ENCODE measurements at places on chromosomes 11 and 22.
A peak's percentile ranks its signal among the peaks of the same experiment; 100 is the strongest.

- ATAC-seq: peak; percentile 89
Measured at GRCh38 chr22:39820256-39820655, 73.3 kb downstream of the ENTHD1 start.

- ATAC-seq: no peak
Measured at GRCh38 chr11:76648061-76648460, 22.5 kb downstream of the LRRC32 start.

DNA sequence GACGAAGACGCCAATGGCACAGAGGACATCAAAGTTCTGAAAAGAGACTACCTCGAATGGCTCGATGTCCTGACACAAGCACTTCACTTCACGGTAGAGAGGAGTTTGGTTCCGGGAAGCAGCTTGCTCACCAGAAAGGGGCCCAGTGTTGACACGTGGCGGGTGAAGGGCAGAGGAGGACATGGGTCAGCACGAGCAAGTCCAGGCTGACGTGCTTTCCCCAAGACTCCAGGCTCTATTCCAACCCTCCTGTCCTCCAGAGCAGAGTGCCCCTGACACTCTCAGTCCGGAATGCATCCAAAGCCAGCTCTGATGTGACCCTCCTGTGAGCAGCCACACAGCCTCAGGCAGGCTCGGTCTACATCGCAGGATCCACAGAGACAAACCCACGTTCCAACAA is 77.5 kb upstream of the BID start:
- no peak for ATAC-seq

DNA sequence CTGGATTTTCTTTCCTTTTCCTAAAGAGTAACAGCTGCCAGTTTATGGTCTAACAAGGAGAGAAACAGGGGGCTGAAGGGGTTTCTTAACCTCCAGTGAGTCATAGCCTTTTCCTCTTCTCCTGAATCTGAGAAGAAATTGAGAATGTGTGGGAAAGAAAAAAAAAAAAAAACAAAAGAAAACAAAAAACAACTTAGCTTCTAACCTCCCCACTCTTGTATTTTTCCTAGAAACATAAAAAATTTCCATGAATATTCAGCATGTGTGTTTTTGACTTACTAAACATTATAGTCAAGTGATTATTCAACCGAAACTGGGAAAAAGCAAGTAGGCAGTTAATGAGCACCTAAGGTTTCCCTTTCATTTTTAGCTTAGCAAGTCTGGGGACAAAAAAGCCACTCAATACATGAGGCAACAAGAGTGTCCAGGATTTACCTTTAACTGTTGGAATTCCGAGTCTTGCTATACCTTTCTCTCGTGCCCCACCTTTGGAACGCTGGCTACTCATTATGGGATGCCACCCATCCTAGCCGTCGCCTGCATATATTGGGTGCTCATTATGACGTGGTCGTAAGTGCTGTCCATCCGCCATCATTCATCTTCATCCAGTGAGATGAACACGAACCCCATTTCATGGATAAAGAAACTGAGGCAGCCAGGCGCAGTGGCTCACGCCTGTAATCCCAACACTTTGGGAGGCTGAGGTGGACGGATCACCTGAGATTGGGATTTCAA is 2.4 kb downstream of the ASPHD2 start:
- no peak for ATAC-seq

- no peak for ATAC-seq
Measured at GRCh38 chr11:105232021-105232420, 92.5 kb upstream of the CARD18 start.

- ATAC-seq: no peak
Measured at GRCh38 chr11:123587044-123587443, 67.4 kb downstream of the SCN3B start.

- ATAC-seq: no peak
Measured at GRCh38 chr11:88345408-88345807, 7.9 kb upstream of the CTSC start.

DNA sequence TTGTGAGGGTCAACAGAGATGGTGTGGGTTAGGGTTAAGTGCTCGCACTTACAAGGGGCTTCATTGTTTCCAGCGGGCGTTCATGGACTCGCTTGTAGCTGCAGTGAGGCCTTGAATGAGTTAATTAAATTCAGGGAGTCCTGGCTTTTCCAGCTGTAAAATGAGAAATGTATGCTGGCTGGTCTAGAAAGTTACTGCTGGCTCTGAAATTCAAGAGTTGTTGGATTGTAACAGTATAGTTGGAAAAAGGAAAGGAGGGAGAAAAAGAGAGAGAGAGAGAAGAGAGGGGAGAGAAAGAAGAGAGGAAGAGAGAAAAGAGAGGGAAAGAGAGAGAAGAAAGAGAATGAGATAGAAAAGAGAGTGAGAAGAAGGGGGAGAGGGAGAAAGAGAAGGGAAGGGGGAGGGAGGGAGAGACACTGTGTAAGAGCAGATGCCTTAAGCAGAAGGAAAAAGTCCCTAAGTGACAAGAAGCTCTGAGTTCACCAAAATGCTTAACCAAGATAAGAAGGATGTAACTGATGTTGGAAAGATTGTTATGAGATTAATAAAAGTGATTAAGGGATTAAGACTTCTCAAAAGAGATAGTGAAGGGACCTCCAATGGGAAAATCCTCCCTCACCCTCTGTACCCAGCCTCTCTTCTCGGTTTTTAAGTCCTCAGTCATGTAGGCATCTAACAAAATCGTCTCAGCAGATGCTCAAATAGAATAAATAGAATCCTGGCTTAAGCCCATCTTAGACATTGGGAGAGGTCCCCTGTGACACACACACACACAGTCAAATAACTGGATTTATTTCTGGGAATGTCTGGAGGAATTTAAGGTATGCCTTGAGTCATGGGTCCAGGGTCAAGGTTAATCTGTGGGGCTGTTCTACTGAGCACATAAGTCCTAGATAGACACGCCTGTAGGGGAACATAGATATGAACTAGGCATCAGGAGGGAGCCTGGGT is 477.9 kb downstream of the MIAT start:
- ATAC-seq: peak; percentile 11

DNA sequence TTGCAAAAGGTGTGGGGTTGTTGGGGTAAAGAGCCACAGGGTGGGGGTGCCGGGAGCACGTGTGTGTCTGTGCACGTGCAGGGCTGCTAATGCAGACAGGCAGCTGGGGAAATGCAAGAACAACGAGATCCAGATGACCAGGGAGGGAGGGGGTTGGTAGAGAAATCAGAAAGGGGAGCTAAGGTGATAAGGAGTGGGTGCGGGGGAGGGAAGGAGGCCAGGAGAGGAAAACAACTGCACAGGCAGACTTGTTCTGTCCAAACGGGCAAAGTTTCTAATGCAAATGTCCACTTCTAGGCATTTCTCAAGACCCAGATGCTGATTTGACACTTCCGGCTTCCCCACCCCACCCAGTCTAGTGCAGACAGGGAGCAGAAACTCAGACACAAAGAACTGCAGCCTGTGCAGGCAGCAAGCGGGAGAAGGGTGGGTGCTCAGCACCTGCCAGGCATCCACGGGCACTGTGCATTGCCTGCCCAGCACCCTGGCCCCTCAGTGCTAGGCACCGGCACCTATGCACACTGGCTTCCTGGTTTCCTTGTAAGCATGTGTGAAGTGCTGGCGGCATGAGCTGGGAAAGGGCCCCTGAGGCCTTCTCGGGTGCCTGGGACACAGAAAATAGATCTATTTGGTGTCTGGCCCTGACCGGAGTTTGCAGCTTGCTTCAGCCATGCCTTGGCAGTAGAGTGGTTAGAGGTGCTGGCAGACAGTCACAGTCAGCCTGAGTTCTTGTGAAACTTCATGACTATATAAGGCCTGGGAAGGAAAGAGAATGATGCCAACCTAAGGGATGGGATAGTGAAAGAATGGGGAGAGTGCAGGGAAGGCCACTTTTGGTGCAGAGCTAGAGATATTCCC is 220.1 kb upstream of the SORL1-AS1 start:
- ATAC-seq: peak; percentile 50

DNA sequence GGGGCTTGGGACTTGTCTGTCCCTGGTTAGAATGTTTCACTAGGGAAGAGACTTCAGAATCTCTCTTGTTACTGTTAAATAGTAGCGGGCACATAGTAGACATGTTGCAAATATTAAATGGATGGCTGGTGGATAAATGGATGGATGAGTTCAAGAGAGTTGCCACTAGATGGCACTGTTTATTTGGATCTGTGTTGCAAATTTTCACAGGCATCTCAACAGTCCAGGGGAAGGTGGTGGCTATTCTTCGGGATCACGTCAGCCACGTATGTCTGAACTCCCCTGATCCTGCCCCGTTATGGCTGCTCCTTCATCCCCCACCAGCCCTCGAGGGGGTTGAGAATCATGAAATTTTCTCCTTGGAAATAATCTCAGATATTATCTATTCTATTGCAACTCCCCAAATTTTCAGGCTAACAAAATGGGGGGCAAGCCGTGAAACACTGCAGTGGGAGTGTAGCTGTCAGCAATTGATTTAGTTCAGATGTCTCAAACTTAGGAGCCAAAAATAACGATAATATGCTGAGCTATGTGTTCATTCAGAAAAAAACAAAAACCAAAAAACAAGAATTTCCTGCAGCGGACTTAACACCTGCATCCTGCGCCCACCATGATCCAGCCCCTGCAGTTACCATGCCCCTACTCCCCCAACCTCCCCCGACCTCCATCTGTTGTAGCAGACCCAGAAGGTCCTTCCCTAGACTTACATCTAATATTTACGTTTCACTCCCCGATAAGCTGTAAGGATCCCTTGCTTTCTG is 29.1 kb upstream of the BIRC3 start:
- peak; percentile 85 for ATAC-seq

DNA sequence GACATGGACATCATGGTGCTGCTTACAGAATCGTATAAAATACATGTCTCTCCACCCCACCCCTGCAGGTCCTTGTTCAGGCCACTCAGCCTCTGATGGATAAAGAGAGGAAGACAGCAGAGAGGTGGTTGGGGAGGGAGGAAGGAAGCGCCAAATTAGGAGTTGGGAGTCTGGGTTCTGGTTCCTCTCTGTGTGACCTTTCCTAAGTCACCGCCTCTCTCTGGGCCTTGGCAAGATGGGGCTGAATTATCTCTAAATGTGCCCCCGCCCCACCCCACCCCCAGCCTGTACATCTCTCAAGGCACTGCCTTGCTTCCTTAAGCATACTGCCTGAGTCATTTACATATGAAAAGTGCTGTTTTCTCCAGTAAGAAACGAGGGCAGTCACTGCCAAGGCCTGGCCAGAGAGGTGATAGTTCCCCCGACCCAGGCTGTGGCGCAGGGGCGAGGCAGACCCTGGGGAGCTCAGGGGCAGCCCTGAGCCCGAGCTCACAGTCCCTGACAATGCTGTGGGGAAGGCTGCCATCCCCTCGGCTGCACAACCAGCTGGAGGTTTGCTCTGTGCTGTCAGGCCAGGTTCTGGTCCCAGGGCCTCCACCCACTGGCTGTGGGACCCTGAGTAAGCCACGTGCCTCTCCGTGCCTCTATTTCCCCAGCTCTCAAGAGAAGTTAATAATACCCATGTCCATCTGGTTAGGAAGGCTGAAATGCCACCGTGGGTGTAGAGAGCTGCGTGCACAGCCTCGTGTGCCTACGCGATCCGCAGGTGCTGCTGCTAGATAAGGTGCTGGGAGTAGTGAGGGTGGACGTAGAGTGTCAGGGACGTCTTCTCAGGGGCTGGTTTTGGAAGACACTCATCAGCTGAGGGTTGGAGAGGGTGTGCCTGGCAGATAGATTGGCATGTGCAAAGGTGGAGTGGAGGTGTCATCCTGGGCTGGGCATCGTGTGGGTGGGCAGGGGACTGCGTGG is 55.3 kb downstream of the CACNA1I start:
- no peak for ATAC-seq

- ATAC-seq: no peak
Measured at GRCh38 chr11:120056301-120057027, 81.4 kb downstream of the TRIM29 start.

DNA sequence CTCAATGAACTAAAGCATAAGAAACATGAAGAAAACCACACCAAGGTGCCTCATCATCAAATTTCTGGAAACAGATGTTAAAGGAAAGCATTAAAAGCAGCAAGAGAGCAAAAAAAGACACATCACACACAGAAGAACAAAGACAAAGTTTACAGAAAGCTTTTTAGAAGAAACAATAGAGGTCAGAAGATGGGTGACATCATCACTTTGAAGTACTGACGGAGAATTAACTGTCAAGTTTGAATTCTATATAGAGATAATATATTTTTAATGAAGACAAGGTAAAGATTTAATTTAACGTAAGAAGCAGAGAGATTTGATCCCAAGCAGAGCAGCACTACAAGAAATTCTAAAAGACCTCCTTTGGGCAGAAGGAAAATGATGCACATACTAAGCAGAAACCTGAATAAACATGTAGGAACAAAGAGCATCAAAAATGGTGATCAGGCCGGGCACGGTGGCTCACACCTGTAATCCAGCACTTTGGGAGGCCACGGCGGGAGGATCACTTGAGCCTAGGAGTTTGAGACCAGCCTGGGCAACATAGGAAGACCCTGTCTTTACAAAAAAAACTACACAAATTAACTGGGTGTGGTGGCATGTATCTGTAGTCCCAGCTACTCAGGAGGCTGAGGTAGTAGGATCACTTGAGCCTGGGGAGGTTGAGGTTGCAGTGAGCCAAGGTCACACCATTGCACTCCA is 63.3 kb upstream of the RTL6 start:
- ATAC-seq: no peak
